Activated T-helper 1 cell treated with anti-CD3 and anti-CD28 coated beads, Interleukin-2, amount 50 U/mL, for 16 hours (primary cell): ENCODE measurements at places on chromosomes 11 and 22.

DNA sequence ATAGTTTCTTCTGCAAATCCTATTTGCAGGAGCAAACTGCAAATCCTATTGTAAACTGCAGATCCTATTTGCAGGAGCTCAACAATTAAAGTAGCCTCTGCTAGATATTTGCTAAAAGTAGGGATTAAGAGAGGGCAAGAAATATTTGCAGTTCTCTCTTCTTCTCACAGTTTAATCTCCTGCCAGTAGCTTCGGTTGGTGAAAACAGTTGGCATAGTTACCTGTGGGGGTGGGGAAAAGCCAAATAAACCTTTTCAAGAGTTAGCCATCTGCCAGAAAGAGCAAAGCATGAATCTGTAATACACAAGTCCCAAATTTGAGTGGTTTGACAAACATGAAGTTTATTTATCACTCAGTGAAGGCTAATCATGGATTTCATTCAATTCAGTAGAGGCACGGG is 942.5 kb downstream of the JRKL start:
- DNase-seq: no peak

GRCh38 chr11:12673601-12673923 is 659 bp upstream of the TEAD1 start:
- no peak for DNase-seq

GRCh38 chr22:45240810-45241631 is at the start of gene KIAA0930:
Gene KIAA0930 (minus strand): TSS chr22:45240894. CDS start chr22:45240703, 191 bp downstream.
- DNase-seq: peak; percentile 72

DNA sequence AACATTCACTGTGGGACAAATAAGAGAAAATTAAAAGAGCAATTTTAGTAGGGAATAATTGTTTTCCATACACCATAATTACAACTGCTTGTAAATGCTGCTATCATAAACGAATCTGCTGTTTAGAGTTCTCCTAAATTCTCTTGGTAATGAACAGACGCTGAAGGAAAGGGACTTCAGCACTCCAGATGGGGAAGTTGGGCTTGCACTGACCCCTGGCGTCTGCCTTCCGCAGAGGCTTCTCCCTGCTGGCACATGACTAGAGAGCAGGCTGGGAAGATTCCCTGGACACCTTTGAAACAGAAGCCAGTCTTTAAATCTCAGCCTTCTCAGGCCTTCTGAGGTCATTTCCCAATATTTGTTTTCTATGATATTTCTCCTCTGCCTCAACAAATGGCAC is 84.1 kb downstream of the NXPE2 start:
- no peak for DNase-seq

GRCh38 chr11:117984476-117984875 is 1.7 kb upstream of the IL10RA start:
- DNase-seq: no peak

GRCh38 chr11:11182261-11182660 is 170.8 kb downstream of the CSNK2A3 start:
- DNase-seq: no peak

- DNase-seq: no peak
Observed at GRCh38 chr22:24751518-24751917, 23.0 kb downstream of the PIWIL3 start.

GRCh38 chr22:35739076-35739930 is 21.6 kb downstream of the APOL5 start:
- no peak for DNase-seq

- DNase-seq: no peak
Observed at GRCh38 chr11:108680271-108680670, 15.4 kb downstream of the DDX10 start.
